ENCODE measurements at places on chromosomes 6 and 20. TPM values are rescaled to one million over a fixed set of nuclear protein-coding genes. Genes with fewer than 3 reads are reported as not detected.

The DOK5 gene
- 23.6 TPM for total RNA-seq

The SEMG1 gene
- not detected for total RNA-seq

DNA sequence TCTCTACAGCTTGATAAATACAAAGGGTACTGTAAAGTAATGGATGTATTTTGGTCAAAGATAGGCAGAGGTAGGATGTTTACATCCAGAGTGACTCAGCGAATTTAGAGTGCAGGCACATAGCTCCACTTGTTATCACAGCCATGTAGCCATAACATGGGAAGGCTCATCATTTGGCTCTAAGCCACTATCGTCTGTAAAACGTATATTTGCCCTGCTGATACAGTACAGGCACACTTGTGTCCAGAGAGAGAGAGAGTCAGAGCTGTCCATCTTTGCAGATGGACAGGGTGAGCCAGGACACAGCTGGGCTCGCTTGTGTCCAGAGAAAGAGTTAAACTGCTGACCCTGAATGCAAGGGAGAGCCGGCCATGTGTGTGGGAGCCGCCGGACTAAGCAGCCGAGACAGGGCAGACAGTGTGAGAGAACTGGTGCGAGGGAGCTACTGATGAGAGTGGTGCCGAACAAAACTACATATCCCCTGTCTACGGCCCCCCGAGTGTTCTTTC lies 619.0 kb downstream of the DOK5 start:
- DNase-seq = no peak

DNA sequence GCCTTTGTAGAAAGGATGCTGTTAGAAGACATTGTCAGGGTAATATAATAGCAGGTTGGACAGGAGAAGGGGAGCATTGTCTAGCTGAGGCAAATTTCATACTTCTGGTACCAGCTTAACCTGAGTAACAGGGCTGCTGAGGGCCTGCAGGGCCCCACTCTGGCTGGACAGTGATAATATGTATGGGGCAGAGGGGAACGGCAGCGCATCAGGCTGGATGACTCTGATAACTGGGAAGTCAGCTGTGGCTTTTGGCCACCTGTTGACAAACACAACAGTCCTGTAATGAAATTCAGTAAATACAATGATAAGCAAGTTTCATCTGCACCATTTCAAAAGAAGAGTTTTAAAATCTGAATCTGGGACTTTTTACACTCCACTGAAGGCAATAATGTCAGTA lies 259.9 kb upstream of the CNR1 start:
- no peak for DNase-seq

- DNase-seq = no peak
Measured at GRCh38 chr6:26520237-26520849, 17.8 kb upstream of the HMGN4 start.

- no peak for DNase-seq
Measured at GRCh38 chr20:824490-824889, 9.0 kb upstream of the FAM110A start.

The RBBP9 gene
- total RNA-seq = 20.3 TPM

GRCh38 chr20:25077610-25078169 lies 4.3 kb downstream of the VSX1 start:
- DNase-seq = peak; percentile 53

DNA sequence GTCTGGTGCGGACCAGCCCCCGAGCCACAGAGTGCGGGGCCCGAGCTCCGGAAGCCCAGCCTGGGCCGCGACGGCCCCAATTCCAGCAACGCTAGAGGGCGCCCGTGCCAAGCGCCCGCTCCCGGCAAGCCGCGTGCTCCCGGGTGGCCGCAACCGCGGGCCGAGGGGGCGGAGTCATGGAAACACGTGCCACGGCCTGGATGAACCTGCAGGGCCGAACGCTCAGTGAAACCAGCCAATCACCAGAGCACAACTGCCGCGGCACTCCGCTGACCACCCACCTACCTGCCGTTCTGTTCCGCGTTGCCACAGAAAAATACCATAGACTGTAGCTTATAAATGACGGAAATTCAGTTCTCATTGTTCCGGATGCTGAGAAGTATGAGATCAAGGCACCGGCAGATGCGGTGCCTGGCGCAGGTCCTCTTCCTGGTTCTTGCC lies 85.7 kb upstream of the FOXC1 start:
- DNase-seq = peak; percentile 41

The FAM135A gene
- 83.0 TPM for total RNA-seq

DNA sequence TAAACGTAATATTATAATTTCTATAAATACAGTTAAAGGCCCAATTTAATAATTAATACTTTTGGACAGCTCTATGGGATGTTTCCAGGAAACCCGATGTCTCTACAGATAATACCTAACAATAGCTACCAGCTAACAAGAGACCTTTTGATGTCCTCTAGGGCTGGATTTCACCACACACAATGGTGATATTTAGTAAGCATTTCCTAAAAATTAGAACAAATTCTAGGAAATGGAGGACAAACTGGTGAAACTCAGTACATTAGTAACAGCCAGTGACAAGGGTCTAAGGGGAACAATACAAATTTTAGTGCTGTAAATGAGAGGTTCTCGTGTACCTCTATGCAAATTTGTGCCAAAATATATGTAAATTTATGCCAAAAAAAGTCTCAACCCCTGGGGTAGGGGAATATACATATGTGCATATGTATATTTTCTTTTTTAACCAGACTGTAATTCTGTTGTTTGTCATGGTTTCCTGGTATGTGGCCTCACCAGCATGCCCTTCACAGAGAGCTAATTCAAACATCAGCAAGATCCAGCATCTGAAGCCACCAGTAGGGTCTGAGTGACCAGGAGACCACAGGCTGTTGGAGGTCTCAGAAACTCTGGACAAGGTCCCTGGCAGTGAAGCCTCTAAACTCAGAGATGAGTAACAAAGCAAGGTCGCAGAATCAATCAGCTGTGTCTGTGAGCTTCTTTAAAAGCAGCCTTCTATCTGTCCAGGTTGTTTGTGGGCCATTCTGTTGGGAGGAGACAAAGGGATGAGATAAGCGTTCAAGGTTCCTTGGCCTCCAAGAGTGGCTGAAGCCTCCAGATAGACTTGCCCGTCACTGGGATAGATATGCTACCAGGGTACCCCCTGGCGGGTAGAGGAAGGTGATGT lies 235.1 kb upstream of the RREB1 start:
- DNase-seq = no peak

The GGTLC1 gene
- not detected for total RNA-seq

GRCh38 chr20:57156011-57156729 lies 110.3 kb downstream of the BMP7 start:
- DNase-seq = no peak

GRCh38 chr20:24669701-24670100 lies 200.3 kb downstream of the SYNDIG1 start:
- DNase-seq = no peak

DNA sequence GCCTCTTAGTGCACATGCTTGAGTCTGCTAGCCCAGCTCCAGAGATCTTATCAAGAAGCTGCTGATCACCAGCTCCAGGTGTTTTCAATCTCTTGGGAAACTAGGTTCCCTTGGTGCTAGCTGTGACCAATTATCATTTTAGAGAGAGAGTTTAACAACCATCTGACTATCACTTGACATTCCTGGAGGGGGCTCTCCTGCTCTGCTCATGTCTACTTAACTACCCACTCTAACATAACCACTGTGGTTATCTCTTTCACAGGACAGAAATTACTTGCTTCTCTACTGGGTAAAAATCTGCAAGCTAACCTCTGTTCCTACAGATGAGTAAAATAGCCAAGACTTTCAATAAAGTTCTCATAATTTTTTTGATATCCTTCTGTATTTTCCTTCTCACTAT lies 823.4 kb upstream of the GJE1 start:
- no peak for DNase-seq

- DNase-seq = no peak
Measured at GRCh38 chr6:117989086-117989485, 82.0 kb downstream of the SLC35F1 start.

The SMPDL3A gene
- total RNA-seq = 11.3 TPM

The PRR3 gene
- total RNA-seq = 15.6 TPM

DNA sequence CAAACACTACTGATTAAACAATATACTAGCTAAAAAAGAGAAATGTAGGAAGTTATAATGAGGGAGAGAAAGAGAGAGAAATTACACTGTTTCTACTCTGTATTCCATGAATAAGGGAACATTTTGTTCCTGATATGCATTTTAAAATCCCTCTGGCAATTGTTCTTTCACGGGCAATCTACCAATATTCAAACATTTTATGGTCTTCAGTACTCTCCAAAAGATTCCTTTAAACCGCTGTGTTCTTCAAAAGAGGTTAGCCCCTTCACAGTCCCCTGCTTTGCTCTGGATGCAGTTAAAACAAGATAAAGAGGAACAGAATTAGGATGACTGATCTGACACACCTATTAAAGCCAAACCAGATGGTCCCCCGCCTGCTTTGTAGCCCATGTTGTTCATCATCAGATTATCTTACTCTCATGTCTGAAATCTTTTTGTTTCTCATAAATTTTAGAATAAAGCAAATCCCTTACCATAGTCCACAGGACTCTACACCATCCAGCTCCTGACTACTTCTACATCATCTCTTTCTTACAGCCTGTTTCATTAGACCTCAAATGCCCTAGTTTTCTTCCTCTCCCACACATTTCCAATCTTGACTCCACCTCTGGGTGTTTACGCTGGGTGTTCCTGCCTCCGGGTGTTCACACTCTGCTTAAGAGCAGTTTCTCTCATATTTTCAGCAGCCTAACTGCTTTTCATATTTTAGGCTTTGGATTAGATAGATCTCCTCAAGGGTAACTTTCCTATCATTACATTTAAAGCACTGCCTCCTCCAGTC lies 399.7 kb downstream of the COL12A1 start:
- no peak for DNase-seq

The PABPC1L gene
- total RNA-seq = 11.1 TPM

- DNase-seq = no peak
Measured at GRCh38 chr6:14206391-14206790, 88.8 kb downstream of the CD83 start.

DNA sequence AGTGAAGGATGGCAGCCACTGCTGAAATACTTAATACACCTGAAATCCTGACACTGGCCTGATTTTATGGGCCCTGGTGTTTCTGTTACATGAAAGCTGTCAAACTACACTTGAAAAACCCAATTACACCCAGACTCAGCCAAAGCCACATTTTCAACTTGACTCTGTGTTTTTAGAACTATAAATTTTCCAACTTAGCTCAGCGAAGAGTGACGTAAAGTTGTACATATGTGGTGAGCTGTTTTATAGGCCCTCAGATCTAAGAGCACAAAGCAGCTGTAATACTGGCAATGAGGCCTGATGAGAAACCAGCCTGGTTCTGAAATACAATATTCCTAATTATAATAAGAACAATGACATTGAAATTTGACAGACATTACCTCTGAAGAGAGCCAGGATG lies 18.6 kb downstream of the SCML4 start:
- no peak for DNase-seq

DNA sequence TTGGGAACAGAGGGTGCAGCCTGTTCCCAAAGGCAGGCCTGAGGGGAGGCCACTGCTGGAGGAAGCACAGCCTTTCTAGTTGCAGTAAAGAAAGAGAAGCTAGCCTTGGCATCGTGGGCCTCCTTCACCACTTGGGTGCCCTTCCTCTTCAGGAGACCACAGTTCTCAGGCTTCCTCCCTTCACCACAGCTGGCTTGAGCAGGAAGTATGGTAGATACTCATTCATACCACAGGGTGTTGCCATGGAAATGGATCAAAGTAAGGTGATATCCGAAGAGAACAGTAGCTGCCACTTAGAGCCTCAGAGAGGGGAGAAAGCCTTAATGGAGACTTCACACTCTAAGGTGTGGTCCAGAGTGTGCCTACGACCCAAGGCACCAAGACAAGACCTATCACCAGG lies 120.4 kb upstream of the RIPOR2 start:
- DNase-seq = no peak

- DNase-seq = no peak
Measured at GRCh38 chr6:7992002-7992815, 72.0 kb downstream of the BLOC1S5 start.

DNA sequence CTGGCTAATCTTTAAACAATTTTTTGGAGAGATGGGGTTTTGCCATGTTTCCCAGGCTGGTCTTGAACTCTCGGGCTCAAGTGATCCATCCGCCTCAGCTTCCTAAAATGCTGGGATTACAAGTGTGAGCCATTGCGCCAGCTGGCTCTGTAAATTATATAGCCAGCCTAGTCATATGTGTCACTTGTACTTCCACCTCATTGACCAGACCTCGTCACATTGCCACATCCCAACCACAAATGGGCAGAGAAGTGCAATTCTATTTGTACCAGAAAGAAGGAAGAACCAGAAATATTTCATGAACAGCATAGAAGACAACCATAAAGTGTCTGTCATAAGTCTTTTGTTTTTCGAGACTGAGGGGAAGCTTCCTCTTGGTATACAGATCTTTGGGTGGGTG lies 304.9 kb upstream of the RNF24 start:
- DNase-seq = no peak

GRCh38 chr20:6919792-6920468 lies 152.4 kb downstream of the BMP2 start:
- DNase-seq = no peak

The IFT52 gene
- 46.0 TPM for total RNA-seq

The ID4 gene
- total RNA-seq = 118 TPM

GRCh38 chr20:32727683-32728082 lies 15.6 kb downstream of the COMMD7 start:
- peak; percentile 70 for DNase-seq

The GPR6 gene
- total RNA-seq = 0.27 TPM

- no peak for DNase-seq
Measured at GRCh38 chr20:62117658-62118057, 4.6 kb upstream of the LSM14B start.

DNA sequence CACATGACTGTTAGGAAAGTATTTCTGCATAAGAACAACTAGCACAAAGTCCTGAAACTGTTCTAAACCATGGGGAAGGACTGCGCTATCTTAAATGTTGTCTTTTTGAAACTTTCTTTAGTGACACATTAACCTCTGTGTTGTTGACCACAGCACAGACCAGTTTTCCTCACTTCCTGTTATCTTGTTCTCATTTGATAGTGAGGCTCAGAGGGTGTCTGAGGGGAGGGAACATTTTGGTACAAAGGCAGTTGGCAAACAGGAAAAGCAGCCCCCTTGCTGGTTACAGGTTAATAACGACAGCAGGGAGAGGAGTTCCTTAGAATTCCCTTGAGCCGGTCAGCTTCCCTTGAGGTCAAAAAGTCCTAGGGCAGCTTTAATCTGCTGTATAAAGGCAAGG lies 143.5 kb upstream of the BMP2 start:
- DNase-seq = no peak

GRCh38 chr20:58634059-58634458 lies 17.0 kb upstream of the STX16 start:
- DNase-seq = no peak

GRCh38 chr6:123635144-123635543 lies 1.6 kb downstream of the TRDN start:
- DNase-seq = no peak

DNA sequence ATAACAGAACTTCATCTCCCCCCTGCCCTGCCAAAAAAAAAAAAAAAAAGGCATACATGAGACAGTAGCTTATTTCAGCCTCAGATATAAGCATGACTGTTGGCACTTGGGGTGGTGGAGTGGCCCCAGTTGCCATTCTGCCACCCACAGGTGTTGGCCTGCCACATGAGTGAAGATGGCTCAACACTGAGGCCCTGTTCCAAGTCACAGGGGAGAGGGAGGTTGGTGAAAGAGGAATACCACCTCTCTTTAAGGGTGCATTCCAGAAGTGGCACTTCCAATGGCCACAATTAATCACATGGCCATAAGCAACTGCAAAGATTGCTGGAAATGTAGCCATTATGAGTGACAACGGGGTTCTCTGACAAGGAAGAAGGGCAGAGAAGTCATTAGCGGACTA lies 61.9 kb upstream of the JARID2 start:
- no peak for DNase-seq

- no peak for DNase-seq
Measured at GRCh38 chr6:20716865-20717264, 182.6 kb downstream of the CDKAL1 start.

GRCh38 chr20:62355516-62355877 lies 11.6 kb downstream of the LAMA5 start:
- no peak for DNase-seq

Data from cerebellum (tissue), 4 donors.